ENCODE measurements at places on chromosomes 11 and 22. TPM values are rescaled to one million over a fixed set of nuclear protein-coding genes. Genes with fewer than 3 reads are reported as not detected.

GRCh38 chr11:18019650-18020049 is 6.8 kb upstream of the SERGEF start:
- peaks cover 8% of the 10 kb centered on the region for H3K4me1 ChIP-seq
- H3K4me3 ChIP-seq = no peak overlapping the region
- no peaks in the 10 kb centered on the region for H3K27me3 ChIP-seq
- no peaks in the 10 kb centered on the region for H3K36me3 ChIP-seq
- no peak overlapping the region for H3K27ac ChIP-seq

DNA sequence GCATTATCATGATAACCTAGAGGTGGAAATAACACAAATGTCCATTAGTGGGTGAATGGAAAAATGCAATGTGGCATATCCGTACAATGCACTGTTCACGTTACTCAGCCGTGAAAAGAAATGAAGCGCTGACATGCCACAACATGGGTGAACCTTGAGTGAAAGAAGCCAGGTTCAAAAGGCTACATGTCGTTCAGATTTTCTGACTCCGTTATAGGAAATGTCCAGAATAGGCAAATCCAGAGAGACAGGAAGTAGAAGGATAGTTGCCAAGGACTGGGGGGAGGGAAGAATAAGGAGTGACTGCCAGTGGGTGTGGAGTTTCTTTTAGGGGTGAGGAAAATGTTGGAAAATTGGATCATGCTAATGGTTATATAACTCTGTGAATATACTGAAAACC is 133.8 kb downstream of the ATXN10 start:
- H3K27ac ChIP-seq = no peak overlapping the region
- no peak for DNase-seq
- peaks cover 24% of the 10 kb centered on the region for H3K36me3 ChIP-seq

GRCh38 chr11:122234257-122234656 is 118.2 kb upstream of the BLID start:
- H3K27ac ChIP-seq = no peak overlapping the region
- H3K27me3 ChIP-seq = peaks cover 2% of the 10 kb centered on the region
- no peak for DNase-seq
- no peaks in the 10 kb centered on the region for H3K36me3 ChIP-seq
- no peaks in the 10 kb centered on the region for H3K4me1 ChIP-seq
- no peak overlapping the region for H3K4me3 ChIP-seq

DNA sequence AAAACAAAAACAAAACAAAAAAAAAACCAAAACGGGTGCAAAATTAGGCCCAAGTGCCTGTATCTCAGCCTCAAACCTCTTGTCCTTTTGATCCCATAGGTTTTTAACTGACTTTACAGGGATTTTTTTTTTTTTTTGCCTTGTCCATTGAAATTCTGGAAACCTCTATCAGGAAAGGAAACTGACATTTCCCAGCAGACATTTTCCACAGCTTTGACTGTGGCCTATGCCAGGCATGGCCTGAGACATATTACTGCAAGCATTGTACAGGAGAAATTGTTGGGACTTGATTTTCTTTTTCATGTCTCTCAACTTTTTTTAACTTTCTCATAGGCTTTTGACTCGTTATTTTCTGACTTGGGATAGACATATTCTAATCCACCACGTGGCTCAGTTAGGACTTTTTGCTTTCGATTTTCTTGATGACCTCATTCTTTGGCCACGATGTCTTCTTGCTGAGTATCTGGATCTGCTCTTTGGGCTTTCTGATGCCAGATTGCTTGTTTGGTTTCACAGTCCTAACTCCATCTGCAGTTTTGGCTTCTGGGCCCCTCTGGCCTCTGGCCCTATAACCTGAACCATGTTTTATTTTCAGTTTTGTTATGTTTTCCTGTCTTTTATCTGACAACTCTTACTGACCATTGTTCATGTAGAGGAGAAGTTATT is 336.1 kb upstream of the C11orf87 start:
- H3K4me1 ChIP-seq = no peaks in the 10 kb centered on the region
- no peak overlapping the region for H3K4me3 ChIP-seq
- DNase-seq = no peak
- no peaks in the 10 kb centered on the region for H3K36me3 ChIP-seq
- H3K27me3 ChIP-seq = no peaks in the 10 kb centered on the region

GRCh38 chr11:70466154-70466553 is 67.8 kb downstream of the CTTN start:
- peak; percentile 32 for DNase-seq
- no peaks in the 10 kb centered on the region for H3K4me1 ChIP-seq
- H3K27me3 ChIP-seq = peaks cover 7% of the 10 kb centered on the region
- H3K36me3 ChIP-seq = no peaks in the 10 kb centered on the region

- H3K27me3 ChIP-seq = peaks cover 14% of the 10 kb centered on the region
- no peak overlapping the region for H3K27ac ChIP-seq
- H3K4me3 ChIP-seq = no peak overlapping the region
- no peak for DNase-seq
- peaks cover 4% of the 10 kb centered on the region for H3K4me1 ChIP-seq
Observed at GRCh38 chr11:102936864-102937509, 18.5 kb downstream of the MMP13 start.

DNA sequence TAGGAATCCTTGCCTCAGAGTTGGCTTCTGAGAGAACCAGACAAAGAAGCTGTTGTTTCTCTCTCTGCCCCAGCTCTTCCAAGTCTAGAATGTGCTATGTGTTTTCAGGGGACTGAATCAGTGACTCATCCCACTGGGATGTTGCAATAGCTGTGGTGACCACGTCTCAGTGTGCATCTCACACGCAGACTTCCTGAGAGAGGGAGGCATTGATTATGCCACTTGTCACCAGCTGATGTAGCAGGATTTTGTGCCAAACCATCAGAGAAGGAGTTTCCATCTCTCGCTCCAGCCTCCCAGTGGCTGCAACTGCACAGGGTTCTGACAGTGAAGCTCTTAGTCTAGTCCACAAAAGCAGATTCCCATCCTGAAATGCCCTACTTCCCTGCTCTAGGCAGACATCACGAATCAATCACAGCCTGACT is 455.8 kb downstream of the MIAT start:
- peaks cover 16% of the 10 kb centered on the region for H3K27me3 ChIP-seq
- H3K4me1 ChIP-seq = no peaks in the 10 kb centered on the region
- H3K27ac ChIP-seq = no peak overlapping the region
- H3K4me3 ChIP-seq = no peak overlapping the region
- no peaks in the 10 kb centered on the region for H3K36me3 ChIP-seq

DNA sequence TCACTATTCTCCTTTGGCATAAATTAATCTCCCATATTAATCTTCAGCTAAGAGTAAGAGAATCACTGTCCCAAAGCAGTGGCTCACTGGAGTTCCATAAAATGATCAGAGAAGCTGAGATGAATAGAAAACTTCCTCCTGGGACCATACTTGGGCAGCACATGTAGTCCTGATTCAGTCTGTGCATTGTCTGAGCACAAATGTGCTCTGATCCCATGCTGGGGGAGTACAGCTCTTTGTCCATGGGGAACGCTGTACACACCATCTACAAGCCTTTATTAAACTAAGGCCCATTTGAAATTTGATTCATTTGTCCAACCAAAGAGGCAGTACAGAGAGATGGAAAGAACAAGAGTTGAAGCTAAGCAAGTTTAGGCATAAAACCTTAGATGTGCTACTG is 147.4 kb upstream of the PGR start:
- no peaks in the 10 kb centered on the region for H3K27me3 ChIP-seq
- H3K4me1 ChIP-seq = no peaks in the 10 kb centered on the region
- no peak for DNase-seq
- no peak overlapping the region for H3K27ac ChIP-seq
- H3K36me3 ChIP-seq = no peaks in the 10 kb centered on the region

DNA sequence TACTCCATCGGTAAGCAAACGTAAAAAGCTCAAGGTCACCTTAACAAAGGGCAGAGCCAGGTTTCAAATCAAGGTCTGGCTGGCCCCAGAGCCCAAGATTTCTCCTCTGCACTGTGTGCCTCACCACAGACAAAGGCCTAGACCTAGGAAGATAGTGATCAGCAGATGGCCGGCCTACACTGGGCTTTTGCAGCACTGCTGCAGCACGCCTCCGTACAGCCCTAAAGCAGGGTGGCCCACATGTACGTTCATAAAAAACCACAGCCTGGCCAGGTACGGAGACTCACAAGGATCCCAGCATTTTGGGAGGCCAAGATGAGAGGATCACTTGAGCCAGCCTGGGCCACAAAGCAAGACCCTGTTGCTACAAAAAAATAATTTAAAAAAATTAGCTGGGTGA is 106.3 kb upstream of the PITPNB start:
- H3K4me3 ChIP-seq = no peak overlapping the region
- H3K27me3 ChIP-seq = no peaks in the 10 kb centered on the region
- no peaks in the 10 kb centered on the region for H3K36me3 ChIP-seq
- H3K4me1 ChIP-seq = no peaks in the 10 kb centered on the region

GRCh38 chr22:42116848-42117424 is 13.7 kb downstream of the CYP2D6 start:
- DNase-seq = peak; percentile 30
- no peak overlapping the region for H3K27ac ChIP-seq
- H3K4me3 ChIP-seq = no peak overlapping the region

DNA sequence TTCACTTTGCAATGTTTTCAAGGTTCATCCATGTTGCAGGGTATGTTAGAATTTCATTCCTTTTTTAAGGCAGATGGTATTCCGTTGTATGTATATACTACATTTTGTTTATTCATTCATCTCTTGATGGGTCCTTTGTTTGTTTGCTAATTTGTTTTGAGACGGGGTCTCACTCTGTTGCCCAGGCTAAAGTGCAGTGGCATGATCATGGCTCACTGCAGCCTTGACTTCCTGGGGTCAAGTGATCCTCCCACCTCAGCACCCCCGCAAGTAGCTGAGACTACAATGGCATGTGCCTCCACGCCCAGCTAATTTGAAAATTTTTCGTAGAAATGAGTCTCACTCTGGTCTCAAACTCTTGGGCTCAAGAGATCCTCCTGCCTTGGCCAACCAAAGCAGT is 6.2 kb downstream of the UVRAG start:
- peaks cover 28% of the 10 kb centered on the region for H3K4me1 ChIP-seq
- DNase-seq = no peak
- no peak overlapping the region for H3K27ac ChIP-seq
- H3K4me3 ChIP-seq = no peak overlapping the region
- no peaks in the 10 kb centered on the region for H3K27me3 ChIP-seq

GRCh38 chr22:50701076-50701419 is 28.4 kb downstream of the SHANK3 start:
- H3K4me1 ChIP-seq = peaks cover 14% of the 10 kb centered on the region
- H3K27ac ChIP-seq = no peak overlapping the region
- no peaks in the 10 kb centered on the region for H3K36me3 ChIP-seq
- peaks cover 2% of the 10 kb centered on the region for H3K27me3 ChIP-seq
- H3K4me3 ChIP-seq = no peak overlapping the region

DNA sequence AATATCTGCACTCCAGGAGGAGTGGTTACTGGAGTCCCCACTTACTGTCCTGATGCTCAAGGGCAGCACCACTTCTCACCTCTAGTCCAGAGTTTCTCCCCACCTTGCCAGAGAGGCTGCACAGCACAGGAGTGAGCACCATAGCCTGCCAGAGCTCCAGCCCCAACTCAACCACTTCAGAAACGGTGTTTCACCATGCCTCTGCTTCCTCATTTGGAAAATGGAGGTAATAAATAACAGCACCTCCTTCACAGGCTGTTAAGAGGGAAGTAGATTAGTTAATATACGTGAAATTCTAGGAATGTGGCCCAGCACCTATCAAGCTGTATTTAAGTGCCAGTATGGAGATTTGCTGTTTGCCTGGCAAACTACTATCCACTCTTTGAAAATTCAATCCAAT is 63.0 kb downstream of the GALNT18 start:
- peaks cover 9% of the 10 kb centered on the region for H3K27me3 ChIP-seq
- no peak overlapping the region for H3K4me3 ChIP-seq
- DNase-seq = no peak
- H3K4me1 ChIP-seq = no peaks in the 10 kb centered on the region
- no peaks in the 10 kb centered on the region for H3K36me3 ChIP-seq

DNA sequence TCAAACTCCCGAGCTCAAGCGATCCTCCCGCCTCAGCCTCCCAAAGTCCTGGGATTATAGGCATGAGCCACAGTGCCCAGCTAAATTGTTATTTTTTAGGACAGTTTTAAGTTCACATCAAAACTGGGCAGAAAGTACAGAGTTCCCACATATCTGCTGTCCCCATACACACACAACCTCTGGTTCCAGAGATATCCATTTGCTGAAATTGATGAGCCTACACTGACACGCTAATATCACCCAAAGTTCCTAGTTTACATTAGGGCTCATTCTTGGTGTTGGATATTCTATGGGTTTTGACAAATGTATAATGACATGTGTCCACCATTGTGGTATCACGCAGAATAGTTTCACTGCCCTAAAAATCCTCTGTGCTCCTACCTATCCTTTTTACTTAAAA is 2.7 kb upstream of the SEC14L4 start:
- H3K36me3 ChIP-seq = no peaks in the 10 kb centered on the region
- no peaks in the 10 kb centered on the region for H3K4me1 ChIP-seq
- H3K27ac ChIP-seq = no peak overlapping the region
- H3K4me3 ChIP-seq = no peak overlapping the region
- H3K27me3 ChIP-seq = peaks cover 20% of the 10 kb centered on the region

The TCN2 gene
- 0.12 TPM for total RNA-seq

The HMOX1 gene
- total RNA-seq = 0.30 TPM

The ADM gene
- total RNA-seq = 11.7 TPM

The OR2D2 gene
- total RNA-seq = 0.44 TPM

The STX3 gene
- 5.4 TPM for total RNA-seq

The MAPK8IP2 gene
- total RNA-seq = 0.14 TPM

The MGAT3 gene
- 0.23 TPM for total RNA-seq

The DEPDC7 gene
- 2.3 TPM for total RNA-seq

The OOSP4A gene
- total RNA-seq = not detected

The P4HA3 gene
- not detected for total RNA-seq

All from activated CD4-positive, alpha-beta T cell treated with anti-CD3 and anti-CD28 coated beads for 36 hours (primary cell).